Immature natural killer cell (primary cell): ENCODE measurements at places on chromosomes 1 and 21.
A peak's percentile ranks its signal among the peaks of the same experiment; 100 is the strongest.

DNA sequence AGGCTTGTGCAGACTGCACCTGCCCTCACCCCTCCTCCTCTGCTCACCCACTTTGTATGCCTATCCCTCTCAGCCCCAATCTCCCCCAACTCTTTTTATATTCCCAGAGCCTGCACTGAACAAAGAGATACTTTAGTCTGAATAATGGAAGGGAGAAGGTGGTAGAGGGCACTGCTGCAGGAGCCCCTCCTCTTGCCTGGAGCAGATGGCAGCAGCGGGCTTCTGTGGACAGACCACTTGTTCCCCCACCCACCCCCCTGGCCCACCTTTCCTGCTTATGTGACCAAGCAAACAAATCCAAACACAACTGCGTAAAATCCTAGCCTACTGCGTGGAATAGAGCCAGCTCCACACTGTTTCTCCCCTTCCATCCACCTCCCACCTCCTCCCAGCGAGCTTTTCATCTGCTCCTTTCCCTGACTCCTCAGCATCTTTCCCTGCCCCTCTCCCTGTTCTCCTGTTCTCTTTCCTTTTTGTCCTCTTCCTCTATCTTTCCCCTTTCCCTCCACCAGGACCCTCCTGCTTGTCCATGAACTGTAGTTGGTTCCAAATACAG is 27.5 kb downstream of the RGS8 start:
- DNase-seq = no peak

- no peak for DNase-seq
These were observed 205.3 kb downstream of the DAB1 start for GRCh38 chr1:57218487-57219079.

- DNase-seq = no peak
These were observed 282.6 kb downstream of the BARHL2 start for GRCh38 chr1:90434460-90434859.

DNA sequence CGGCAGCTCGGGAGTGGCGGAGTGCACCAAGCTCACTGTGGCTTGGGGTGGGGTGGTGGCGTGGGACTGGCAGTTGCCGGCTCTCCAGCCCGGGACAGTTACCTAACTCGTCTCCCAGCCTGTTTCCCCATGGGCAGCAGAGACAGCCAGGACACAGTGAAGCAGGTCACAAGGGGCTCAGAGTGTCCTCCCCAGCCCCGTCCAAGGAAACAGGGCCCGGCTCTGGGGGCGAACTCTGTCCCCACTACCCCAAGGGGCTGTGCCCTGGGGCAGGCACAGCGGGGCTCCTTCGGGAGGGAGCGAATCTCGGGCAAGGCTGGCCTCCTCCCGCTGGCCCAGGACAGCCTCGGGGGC is 759 bp downstream of the GPR157 start:
- no peak for DNase-seq

DNA sequence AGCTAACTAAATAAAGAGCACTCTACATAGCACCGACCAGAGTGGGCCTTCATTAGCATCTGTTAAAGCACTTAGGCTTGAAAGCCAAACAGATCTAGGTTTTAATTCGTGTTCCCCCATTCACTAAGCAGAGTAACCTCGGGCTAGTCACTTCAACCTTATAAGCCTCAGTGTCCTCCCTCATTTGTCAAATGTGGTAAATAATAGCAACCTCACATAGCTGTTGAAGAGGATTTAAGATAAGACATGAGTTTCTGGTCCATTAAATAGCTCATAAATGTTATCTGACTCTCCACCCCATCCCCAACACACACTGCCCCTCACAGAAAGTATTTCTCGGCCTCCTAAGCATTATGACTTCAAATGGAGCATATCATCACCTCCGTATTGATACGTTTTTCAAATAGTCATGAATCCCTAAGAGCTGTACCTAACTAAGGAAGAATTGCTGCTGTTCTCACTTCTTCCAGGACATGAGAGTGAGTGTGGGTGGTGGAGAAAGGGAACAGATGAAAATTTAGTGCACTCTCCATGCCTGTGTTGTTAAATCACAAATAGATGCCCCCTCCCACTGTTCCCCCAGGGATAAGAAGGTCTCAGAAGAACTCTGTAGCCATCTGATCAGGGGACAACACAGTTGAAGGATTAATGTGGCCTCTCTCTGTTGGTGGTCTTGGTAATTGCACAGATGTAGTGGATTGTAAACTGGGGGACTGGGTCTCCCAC is 47.6 kb downstream of the PLPP3 start:
- no peak for DNase-seq

GRCh38 chr1:33348194-33348593 is 27.3 kb upstream of the A3GALT2 start:
- DNase-seq = no peak

DNA sequence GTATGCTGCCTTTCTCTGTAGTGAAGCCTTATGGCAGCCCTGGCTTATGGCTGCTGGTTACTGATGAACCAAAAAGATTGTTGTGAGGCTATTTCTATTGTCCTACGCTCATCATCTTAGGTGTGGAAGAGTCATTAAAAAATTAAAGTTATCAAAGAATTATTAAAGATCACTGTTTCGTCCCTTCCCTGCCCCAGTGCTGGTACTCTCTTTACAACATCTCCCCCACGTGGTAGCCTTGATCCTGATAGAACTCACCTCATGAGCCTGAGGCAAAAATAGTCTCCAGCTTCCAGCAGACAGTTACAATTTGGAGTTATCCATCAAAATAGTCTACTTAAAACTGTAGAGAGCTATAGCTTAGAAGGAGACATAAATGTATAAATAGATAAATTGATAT is 201.5 kb downstream of the S1PR1 start:
- peak; percentile 12 for DNase-seq

DNA sequence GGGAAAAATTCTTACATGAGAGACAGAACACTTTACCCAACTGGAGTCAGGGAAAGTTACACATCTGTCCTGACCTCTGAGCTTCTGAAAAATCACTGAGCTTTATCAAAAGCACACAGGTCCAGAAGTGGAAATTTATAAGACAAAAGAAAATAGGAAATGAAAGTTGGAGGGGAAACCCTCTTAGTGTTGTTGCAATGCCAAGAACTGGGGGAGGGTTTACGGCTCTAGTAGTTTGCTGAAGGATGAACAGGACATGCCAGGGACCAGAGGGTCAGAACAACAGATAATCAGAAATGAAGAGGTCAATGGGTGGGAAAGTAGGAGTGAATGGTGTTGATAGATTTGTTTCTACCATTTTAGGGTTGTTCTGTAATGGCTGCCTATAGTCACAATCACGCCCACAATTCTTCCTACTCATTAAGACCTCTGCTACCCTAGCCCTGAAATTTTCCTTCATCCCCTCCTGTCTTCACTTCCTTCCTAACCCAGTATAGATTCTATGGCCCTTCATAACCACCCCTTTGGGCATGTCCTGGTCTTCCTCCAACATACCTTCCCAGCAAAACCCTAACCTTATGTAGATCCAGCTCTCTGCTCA is 30.3 kb upstream of the FMOD start:
- DNase-seq = no peak

GRCh38 chr21:45550522-45551210 is 8.4 kb upstream of the SLC19A1 start:
- no peak for DNase-seq

DNA sequence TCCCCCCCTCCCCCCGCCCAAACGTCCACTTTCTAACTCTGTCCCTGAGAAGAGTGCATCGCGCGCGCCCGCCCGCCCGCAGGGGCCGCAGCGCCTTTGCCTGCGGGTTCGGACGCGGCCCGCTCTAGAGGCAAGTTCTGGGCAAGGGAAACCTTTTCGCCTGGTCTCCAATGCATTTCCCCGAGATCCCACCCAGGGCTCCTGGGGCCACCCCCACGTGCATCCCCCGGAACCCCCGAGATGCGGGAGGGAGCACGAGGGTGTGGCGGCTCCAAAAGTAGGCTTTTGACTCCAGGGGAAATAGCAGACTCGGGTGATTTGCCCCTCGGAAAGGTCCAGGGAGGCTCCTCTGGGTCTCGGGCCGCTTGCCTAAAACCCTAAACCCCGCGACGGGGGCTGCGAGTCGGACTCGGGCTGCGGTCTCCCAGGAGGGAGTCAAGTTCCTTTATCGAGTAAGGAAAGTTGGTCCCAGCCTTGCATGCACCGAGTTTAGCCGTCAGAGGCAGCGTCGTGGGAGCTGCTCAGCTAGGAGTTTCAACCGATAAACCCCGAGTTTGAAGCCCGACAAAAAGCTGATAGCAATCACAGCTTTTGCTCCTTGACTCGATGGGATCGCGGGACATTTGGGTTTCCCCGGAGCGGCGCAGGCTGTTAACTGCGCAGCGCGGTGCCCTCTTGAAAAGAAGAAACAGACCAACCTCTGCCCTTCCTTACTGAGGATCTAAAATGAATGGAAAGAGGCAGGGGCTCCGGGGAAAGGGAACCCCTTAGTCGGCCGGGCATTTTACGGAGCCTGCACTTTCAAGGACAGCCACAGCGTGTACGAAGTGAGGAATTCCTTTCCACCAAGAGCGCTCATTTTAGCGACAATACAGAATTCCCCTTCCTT is 158.1 kb downstream of the RUNX1 start:
- DNase-seq = no peak

- DNase-seq = no peak
These were observed 5.2 kb upstream of the NGF start for GRCh38 chr1:115343200-115343737.

- DNase-seq = no peak
These were observed 28.9 kb downstream of the FOXO6 start for GRCh38 chr1:41390166-41390565.

- DNase-seq = no peak
These were observed 270.9 kb downstream of the LMO4 start for GRCh38 chr1:87599569-87599968.
